ENCODE measurements at places on chromosomes 13 and 19.

GRCh38 chr13:28094306-28094705 lies 6.1 kb downstream of the FLT3 start:
- no peak for DNase-seq

- peak; percentile 58 for DNase-seq
Measured at GRCh38 chr13:25860862-25861261, 191.0 kb downstream of the SHISA2 start.

DNA sequence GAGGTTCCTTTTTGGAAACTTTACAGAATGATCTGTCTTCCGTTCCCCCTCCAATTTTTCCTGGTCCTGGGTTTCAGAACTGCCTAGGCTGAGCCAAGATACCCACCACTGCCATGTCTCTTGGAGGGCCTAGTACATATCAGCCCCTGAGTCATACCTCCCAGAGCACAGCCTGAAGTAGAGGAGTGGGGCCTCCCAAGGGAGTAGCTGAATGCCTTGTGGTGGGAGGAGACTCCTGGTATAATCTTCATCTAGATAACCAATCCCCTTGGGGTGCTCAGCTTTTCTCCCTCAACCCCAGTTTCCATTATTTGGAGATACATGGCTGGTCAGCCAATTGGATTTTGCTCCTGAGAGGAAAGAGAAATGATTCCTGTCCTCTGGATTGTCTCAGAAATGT lies 30.3 kb downstream of the ZNF763 start:
- no peak for DNase-seq

- DNase-seq, result no peak
Measured at GRCh38 chr19:13012390-13012689, 17.1 kb downstream of the NFIX start.

- peak; percentile 50 for DNase-seq
Measured at GRCh38 chr19:39998501-39998900, 1.6 kb downstream of the ZNF546 start.

DNA sequence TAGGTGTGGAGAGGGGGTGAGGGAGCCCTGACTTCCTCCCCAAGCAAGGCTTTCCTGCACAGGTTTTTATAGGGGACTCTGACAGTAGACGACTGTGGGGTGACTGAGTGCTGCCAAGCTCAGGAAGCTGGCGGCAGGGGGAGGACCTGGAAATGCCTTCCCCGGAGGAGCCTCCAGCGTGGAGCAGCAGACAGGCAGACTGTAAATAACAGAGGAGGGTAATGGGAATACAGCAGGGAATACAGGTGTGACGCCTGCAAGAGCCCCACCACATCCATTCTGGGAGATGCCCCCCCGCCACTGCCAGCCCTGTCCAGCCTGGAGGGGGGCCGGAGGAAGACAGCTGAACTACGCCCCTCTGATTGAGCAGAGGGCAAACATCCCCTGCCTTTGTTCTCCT lies 190.4 kb downstream of the UQCRFS1 start:
- DNase-seq, result no peak

DNA sequence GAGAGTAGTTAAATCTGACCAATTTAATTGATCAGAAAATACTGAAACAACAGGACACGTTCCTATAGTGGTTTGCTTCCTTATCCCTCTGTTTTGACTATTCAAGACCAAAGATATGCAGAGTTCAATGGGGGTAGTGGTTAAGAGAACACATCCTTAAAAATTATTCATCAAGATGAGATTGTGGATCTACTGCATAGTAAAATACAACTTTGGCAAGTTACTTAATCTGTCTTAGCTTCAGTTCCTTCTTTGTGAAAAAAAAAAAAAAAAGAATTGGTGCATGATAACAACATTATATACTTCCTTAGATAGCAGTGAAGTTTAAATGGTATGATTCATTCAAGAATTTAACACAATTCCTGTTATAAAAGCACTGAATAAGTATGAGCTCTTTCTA lies 552.1 kb downstream of the DCT start:
- no peak for DNase-seq

DNA sequence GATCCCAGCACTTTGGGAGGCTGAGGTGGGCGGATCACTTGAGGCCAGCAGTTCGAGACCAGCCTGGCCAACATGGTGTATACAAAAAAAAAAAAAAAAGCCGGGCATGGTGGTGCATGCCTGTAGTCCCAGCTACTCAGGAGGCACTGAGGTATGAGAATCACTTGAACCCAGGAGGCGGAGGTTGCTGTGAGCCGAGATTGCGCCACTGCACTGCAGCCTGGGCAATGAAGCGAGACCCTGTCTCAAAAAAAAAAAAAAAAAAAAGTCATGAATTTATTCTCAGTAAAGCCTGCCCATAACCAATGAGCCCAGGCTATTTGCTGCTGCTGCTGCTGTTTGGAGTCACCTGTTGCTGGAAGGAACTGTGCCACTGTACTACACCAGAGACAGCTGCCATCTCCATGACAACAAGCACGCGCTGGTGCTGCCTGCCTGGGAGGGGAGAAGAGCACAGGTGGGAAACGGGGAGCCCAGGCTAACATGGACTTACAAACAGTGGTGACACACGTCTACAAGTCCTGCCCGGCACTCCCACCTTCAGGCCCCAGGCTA lies 11.3 kb downstream of the ZFR2 start:
- DNase-seq, result no peak

GRCh38 chr19:15331419-15332310 lies 674 bp downstream of the BRD4 start:
- peak; percentile 38 for DNase-seq

DNA sequence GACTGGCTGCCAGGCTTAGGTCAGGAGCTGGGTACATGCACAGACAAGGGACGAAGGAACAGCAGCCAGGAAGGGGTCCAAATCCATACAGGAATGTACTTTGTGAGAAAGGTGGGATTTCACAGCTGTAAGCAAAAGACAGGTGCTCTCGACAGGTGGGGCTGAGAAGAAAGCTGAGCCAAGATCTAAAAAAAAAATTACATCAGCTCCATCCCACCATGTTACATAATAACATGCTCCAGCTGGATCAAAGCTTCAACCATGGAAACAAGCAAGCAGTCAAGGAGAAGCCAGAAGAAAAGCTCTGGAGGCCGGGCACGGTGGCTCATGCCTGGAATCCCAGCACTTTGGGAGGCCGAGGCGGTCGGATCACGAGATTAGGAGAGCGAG lies 8.0 kb downstream of the UBXN6 start:
- DNase-seq, result no peak

DNA sequence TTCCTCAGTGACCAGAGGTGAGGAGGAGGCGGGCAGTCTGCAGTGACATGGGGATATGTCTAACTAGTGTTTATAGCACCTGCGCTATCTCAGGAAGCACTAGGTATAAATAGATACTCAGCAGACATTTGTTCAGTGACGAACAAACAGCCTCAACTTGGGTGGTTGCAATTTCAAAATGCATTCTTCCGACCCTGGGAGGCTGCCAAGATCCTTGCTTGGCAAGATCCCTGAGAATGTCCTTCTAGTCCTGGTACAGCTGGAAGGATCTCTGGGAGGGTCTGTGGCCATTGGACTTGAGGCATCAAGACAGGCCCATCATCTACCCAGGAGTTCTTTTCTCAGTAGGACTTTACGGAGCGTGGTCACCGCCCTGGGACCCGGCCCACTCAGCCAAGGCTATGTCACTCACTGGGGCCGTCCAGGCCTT lies 299.5 kb downstream of the ZNF536 start:
- peak; percentile 52 for DNase-seq

DNA sequence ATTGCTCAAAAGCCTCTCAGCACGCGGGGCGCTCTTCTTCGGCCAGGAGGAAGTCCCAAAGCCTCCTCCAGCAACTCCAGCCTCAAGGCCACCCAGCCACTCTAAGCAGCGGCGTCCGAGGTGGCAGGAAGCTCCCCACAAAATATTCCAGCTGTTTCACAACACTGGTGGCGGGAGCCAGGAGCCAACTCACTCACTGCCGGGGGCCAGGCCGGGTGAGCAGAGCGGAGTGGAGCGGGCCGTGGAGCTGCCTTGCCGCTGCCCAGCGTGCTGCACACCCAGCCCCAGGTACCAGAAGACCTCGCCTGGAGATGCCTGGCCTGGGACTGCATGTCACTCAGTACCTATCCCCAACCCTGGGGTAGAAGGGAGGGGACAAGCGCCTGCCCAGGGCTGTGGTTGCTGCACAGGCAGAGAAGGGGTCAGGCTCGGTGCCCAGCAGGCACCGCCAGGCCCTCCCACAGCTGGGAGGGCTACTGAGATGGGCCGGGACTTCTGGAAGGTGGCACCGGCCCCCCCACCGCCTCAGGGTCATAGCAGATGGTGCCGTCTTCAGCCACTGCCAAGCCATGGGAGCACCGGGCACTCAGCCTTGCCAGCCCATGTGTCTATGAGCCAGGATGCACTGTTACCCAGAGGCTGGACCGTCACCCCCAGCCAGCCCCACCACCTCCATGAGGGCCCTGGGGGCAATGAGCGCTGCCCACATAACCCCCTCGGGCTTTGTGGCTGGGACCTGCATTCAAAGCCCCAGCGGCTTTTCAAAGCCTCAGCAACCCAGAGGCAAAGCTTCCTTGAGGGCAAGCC lies 59.2 kb downstream of the MLLT1 start:
- peak; percentile 76 for DNase-seq

DNA sequence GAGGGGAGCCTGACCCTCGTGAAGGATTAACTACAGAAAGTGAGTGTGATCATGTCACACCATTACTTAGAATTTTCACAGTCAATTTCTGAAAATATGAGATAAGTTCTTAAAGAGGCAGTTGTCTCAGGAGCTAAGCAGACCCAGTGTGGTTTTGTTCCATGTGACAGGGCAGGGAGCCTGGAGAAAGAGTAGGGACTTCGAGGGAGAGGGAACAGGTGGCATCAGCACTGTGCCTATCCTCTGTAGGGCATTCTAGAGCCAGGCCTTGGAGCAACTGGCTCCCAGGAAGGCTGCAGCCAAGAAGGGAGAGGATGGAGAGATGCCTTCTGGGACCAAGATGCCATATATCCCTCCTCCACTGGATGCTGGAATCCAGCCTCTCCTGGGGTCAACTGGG lies 183.0 kb downstream of the TSHZ3 start:
- no peak for DNase-seq

GRCh38 chr13:110297011-110297410 lies 9.9 kb downstream of the COL4A1 start:
- no peak for DNase-seq

GRCh38 chr13:36354842-36355623 lies 8.8 kb upstream of the SPART start:
- DNase-seq, result peak; percentile 23

GRCh38 chr13:45206340-45206739 lies 5.5 kb upstream of the KCTD4 start:
- peak; percentile 79 for DNase-seq

Data from foreskin fibroblast (primary cell).